GM23248 (cell line): ENCODE measurements at places on chromosomes 2 and 18. TPM values are rescaled to one million over a fixed set of nuclear protein-coding genes. Genes with fewer than 3 reads are reported as not detected.
A peak's percentile ranks its signal among the peaks of the same experiment; 100 is the strongest.

The ARHGAP25 gene
- total RNA-seq = not detected in 2 replicates

DNA sequence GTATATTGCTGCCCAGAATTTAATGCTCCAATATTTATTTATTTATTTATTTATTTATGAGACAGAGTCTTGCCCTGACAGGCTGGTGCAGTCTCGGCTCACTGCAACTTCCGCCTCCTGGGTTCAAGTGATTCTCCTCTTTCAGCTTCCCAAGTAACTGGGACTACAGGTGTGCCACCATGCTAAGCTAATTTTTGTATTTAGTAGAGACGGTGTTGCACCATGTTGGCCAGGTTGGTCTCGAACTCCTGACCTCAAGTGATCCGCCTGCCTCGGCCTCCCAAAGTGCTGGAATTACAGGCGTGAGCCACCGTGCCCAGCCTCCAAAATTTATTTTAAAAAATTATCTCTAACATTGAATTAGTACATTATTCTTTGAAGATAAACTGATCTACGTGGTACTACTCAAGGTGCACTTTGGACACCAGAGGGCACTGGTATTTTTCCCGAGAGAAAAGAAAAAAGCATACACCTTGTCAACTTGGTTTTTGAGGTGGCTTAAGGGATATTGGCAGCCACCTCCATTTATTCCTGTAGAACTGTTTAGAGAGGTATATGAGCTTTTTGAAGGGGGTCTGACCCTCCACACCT, 1.4 kb upstream of the IDH1 start:
- H3K27ac ChIP-seq = no peak overlapping the region
- no peak for DNase-seq
- peaks cover 8% of the 10 kb centered on the region for H3K4me1 ChIP-seq
- no peaks in the 10 kb centered on the region for H3K36me3 ChIP-seq
- no peaks in the 10 kb centered on the region for H3K27me3 ChIP-seq
- H3K4me3 ChIP-seq = no peak overlapping the region

GRCh38 chr18:55384551-55385275, 203.3 kb downstream of the TCF4 start:
- no peak overlapping the region for H3K4me3 ChIP-seq
- peak; percentile 73 for DNase-seq
- peaks cover 15% of the 10 kb centered on the region for H3K4me1 ChIP-seq
- no peaks in the 10 kb centered on the region for H3K27me3 ChIP-seq

The RAB31 gene
- 40.5 and 49.2 TPM in 2 replicates for total RNA-seq

DNA sequence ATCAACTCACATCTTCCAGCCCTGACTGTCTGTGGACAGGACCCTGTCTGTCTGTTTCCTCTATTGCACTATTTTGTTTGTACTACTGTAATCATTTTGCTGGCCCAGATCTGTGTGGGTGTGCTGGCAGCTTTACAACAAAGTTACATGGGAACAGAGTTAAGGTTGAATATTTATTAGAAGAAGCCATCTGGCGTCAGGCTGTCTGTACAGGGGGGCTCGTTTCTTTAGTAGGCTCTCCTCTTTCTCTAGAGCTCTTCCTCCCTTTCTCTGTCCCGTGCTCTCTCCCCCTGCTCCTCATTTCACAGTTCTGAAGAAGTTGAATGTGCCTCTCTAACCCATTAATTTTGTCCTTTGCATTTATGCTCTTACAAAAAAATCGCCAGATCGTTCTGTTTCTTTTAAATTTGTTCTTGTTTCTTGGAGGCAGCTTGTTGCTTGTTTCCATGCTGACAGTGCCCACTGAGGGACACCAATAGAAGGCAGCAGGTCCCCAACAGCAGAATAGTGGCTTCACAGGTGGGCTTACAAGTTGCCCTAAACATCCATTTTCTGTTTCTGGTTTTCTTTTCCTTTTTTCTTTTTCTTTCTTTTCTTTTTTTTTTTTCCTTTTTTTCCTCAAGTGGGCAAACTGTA, 315.2 kb upstream of the ZEB2 start:
- peak overlapping the region; percentile 74 for H3K27ac ChIP-seq
- no peaks in the 10 kb centered on the region for H3K36me3 ChIP-seq
- H3K4me3 ChIP-seq = peak overlapping the region; percentile 24; the same call in 1 of the 2 replicates
- H3K27me3 ChIP-seq = no peaks in the 10 kb centered on the region

The UGT1A1 gene
- not detected in 2 replicates for total RNA-seq
